Stimulated activated CD4-positive, alpha-beta T cell treated with anti-CD3 and anti-CD28 coated beads, Interleukin-4, amount 100 ng/mL, for 48 hours (primary cell): ENCODE measurements at places on chromosomes 3 and 15.
A peak's percentile ranks its signal among the peaks of the same experiment; 100 is the strongest.

- peak; percentile 69 for DNase-seq
Measured at GRCh38 chr3:179322286-179323196, at the start of gene ZNF639. TSS of gene ZNF639 (plus strand) at chr3:179323031. CDS start at chr3:179328294, 5,263 bp downstream.

GRCh38 chr15:29888646-29889045 lies 66.4 kb upstream of the TJP1 start:
- no peak for DNase-seq

DNA sequence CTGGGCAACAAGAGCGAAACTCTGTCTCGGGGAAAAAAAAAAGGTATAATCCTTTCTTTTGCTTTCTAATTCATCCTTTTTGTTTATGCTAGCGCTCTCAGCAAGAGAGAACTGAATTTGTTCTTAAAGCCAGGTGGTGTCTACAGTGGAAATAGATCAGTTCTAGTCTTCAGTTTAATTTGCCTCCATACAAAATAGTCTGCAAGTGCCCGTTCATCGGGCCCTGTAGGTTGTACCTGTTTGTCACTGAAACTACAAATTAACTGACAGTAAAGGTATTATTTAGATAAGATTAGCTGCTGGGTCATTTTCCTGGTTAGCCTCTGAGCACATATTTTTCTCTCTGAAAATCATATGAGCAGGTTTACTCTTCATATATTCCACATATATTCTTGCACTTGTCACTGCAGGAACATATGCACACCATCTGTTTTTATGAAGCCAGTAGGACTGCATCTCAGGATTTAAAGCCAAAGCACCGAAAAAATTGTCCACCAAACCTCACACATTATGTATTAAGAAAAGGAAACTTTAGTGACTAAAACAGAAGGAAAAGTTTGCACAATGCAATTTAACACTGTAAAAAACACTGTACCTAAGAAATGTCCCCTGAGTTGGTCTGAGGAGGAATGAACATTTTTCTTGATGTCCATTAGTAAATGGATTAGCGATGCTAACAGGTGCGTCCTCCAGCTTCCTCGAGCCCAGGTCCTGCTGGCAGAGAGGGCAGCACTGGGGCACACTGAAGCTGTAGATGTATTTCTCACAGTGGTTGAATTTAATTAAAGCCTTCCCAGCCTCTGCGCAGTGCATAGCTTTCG lies 437 bp downstream of the MKRN2OS start:
- no peak for DNase-seq

GRCh38 chr15:36183201-36183600 lies 396.2 kb upstream of the CDIN1 start:
- no peak for DNase-seq

GRCh38 chr15:80121546-80121945 lies 31.3 kb upstream of the FAH start:
- DNase-seq: no peak
